ENCODE measurements at places on chromosomes 5 and 9. TPM values are rescaled to one million over a fixed set of nuclear protein-coding genes. Genes with fewer than 3 reads are reported as not detected.

DNA sequence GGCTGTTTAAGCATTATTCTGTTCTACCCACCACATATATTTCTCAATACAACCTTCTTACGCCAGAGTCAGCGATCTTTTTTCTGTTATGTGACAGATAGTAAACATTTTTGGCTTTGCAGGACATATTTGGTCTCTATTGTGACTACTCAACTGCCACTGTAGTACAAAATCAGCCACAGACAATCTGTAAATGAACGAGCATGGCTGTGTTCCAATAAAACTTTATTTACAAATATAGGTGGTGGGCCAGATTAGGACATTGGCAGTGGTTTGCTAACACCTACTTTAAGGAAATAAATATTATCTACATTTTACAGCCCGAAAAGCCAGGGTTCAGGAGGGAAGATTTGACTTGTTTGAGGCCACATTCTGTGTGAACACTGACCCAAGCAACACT is 40.2 kb upstream of the FBXW11 start:
- DNase-seq, result no peak
- peaks cover 80% of the 10 kb centered on the region for H3K36me3 ChIP-seq
- H3K4me1 ChIP-seq, result peaks cover 4% of the 10 kb centered on the region
- H3K4me3 ChIP-seq, result no peak overlapping the region
- H3K27ac ChIP-seq, result no peak overlapping the region
- H3K27me3 ChIP-seq, result no peaks in the 10 kb centered on the region

DNA sequence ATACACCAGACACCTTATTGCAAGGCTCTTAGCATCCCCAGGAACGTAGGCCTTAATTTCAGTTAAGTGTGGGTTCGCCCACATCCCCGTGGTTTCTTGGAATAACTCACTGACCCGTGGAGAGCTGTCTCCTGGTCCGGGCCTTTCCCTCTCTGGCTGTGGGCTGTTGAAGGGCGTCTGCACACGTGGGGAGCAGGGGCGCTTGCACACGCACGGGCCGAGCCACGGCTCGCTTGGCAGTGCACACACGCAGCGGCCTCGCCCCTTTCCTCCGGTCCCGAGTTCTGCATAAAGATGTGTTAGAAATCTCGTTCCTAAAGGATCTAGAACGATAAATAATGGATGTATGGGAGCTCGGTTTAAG is 141.9 kb downstream of the PBX3 start:
- DNase-seq, result peak; percentile 18
- H3K4me1 ChIP-seq, result peaks cover 23% of the 10 kb centered on the region
- no peaks in the 10 kb centered on the region for H3K27me3 ChIP-seq
- H3K4me3 ChIP-seq, result peak overlapping the region; percentile 87
- no peak overlapping the region for H3K27ac ChIP-seq
- no peaks in the 10 kb centered on the region for H3K36me3 ChIP-seq

Gene ESM1
- total RNA-seq, result not detected

Gene IL3
- total RNA-seq, result not detected

DNA sequence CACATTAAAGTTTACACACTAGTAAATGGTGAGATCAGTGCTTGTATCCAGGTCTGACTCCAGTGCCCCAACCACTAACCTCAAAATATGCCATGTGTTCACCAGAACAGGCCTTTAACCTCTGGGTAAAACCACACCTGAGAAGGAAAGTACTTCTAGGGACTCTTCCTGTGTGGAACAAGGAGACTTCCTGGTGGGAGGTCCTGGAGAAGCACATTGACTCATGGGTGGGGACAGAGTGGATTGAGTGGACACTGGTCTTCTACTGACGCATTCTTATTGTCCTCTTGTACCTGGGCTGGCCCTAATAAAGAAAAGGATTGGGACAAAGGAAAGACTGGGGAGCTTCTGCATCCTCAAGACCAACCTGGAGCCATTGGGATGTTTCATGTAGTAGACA is 43.4 kb downstream of the ANGPTL2 start:
- H3K4me3 ChIP-seq, result no peak overlapping the region
- DNase-seq, result no peak
- H3K27ac ChIP-seq, result no peak overlapping the region
- peaks cover 25% of the 10 kb centered on the region for H3K36me3 ChIP-seq

GRCh38 chr9:14782286-14783051 is 59.9 kb upstream of the CER1 start:
- no peaks in the 10 kb centered on the region for H3K4me1 ChIP-seq
- H3K4me3 ChIP-seq, result no peak overlapping the region
- peaks cover 12% of the 10 kb centered on the region for H3K27me3 ChIP-seq
- no peaks in the 10 kb centered on the region for H3K36me3 ChIP-seq
- no peak for DNase-seq

Gene TXNDC8
- total RNA-seq, result not detected

Gene TRPM6
- total RNA-seq, result not detected

DNA sequence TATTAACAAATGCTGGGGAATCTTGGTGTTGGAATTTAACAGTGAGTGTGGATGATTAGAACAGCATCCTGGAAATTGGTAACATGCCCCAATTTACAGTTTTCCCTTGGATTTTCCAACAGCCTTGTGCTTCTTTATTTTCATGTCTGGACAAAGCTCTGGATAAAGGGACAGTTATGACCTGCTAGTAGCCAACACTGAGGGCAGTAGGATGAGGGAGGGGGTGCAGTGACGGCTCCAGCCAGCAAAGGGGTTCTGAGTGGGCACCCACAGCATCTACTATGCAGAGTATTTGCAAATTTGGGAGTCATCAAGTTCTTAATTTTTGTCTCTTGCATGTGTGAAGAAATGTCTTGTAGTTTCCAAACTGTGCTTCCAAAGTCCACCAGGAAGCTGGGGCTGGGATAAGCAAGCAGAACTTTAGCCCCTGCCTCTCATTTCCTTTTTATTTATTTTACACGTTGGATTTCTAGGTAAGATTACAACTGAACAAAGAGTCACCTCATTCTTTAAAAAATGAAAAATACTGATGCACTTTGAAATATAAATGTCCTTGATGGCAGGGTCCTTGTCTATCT is 63.0 kb upstream of the SELENOP start:
- peaks cover 3% of the 10 kb centered on the region for H3K4me1 ChIP-seq
- no peak overlapping the region for H3K27ac ChIP-seq
- no peaks in the 10 kb centered on the region for H3K36me3 ChIP-seq

DNA sequence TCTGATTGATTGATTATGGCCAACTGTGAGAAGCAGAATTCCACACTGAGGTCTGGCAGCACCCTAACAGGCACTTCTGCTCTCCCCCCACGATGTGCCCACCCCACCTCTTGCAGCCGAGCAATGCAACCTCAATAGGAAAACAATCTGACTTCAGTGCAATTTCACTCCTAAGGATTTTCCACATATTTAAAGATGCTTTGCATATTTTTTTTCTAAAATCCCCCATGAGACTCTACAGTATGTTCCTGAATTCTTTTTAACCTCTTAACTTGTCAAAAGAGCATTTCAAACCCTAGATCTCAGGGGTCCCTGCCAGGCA is 243.1 kb downstream of the AUH start:
- H3K27ac ChIP-seq, result no peak overlapping the region
- no peak for DNase-seq
- H3K36me3 ChIP-seq, result no peaks in the 10 kb centered on the region
